ENCODE measurements at places on chromosomes 16 and 17.

DNA sequence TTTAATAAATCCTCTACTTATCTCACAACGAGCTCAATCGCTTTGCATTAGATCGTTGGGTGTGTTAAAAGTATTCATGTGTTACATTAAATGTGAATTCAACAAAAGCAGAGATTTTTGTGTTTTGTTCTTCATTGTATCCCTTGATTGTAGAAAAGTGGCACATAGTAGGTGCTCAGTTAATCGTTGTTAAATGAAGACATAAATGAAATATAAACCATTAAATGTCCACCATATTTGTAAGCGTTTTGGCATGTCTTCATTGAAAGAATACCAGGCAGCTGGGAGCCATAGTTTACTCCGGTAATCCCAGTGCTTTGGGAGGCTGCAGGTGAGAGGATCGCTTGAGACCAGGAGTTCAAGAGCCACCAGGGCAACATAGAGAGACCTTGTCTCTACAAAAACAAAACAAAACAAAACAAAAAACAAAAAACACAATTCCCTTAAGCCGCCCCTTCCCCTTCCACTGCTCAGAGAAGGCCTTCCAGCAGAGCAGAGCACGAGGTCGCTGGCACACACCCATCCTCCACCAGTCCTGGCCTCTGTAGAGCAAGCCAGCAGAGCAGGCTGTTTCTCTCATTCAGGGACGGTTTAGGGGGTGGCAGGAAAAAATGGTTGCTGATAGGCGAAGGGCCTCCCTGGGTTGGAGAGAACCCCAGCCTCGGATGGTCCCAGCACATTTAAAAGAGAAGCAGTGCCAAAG, 673 bp upstream of the CHD9 start:
- no peak for DNase-seq

- DNase-seq: no peak
Measured at GRCh38 chr17:72602517-72603419, 481.9 kb downstream of the SOX9 start.

DNA sequence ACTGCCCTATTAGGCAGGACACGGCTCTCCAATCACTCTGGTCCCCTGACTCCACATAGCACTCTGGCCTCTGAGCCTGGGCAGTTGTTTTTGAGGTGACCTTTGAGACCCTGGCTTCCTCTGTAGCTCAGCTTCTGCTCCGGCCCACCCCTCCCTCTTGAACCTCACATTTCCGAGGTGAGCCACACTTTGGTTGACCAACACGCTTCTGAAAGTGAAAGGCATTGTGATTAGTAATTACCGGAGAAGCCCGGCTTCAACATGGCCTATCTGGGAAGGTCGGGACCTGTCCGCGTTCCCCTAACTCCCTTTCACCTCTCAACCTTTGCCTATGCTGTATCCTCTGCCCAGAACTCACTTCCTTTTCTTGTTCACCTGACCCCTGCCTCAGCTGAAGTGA, 10.3 kb upstream of the ITGAX start:
- no peak for DNase-seq

DNA sequence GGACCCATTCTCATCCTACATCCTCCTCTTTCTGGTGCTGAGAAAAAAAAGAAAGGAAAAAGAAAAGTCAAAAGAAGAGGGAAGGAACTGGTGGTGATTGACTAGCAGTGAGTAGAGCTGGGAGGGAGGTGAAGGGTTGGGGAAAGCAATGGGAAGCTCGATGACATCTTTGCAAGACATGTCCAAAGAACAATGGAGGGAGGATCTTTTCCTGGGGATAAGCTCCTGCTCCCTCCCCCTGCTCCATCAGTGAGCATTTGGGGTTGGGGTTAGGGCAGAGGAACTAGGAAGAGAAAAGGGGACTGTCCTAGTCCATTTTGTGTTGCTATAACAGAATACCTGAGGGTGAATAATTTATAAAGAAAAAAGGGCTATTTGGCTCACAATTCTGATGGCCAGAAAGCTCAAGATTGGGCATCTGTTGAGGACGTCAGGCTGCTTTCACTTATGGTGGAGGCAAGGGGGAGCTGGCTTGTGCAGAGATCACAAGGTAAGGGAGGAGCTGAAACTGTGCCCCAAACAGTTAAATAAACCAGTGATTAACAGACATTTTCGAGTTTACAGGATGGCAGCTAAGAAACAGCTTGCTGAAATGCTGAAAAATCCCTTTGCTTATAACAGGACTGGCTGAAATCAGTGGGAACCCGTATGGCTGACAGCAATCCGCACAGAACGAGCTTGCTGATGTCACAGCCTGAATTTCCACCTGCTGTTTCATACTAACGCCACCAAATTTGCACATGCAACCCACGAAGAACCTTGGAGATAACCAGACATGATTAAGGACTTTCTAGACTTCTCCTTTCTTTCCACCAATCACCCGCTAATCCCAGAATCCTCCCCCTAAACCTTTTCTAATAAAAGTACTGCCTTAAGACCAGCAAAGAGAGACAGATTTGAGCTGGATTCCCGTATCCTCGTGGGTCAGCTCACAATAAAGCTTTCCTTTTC, 1.6 kb upstream of the ODF4 start:
- DNase-seq: no peak

DNA sequence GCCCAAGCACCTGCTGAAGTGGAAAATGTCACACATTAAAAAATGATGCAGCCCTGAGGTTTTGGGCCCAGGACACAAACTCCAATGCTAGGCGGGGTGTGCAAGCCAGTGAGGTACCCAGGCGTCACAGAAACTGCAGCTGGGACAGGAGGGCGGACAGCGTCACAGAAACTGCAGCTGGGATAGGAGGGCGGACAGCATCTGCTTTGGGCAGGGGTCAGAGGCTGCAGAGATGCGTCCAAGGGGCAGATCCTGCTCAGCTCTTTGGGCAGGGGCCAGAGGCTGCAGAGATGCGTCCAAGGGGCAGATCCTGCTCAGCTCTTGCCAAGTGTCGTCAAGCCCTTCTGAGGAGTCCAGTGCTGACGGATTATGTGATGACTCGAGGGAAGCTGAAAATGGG, 43.9 kb upstream of the RCVRN start:
- no peak for DNase-seq
